ENCODE measurements at places on chromosomes 2 and 18.

- DNase-seq, result no peak
Observed at GRCh38 chr2:8518979-8519668, 162.7 kb upstream of the ID2 start.

DNA sequence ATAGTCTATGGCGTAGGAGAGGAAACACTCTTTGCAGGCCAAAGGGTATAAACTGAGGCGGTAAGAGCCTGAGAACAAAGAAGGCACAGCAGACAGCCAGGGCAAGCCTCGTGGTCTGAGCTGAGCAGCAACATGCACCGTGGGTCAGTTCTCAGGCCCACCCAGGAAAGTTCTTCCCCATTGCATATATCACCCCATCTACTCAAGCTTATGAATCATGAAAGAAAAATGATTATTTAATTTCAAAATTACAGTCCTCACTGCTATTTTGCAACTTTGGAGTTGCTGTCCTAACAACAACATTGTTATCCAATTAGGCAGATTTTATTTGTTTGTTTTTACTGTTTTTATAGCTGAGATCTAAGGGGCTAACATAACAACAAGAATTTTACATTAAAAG lies 54.7 kb upstream of the RIOK3 start:
- DNase-seq, result no peak

- DNase-seq, result no peak
Observed at GRCh38 chr2:171895786-171896185, 1.7 kb upstream of the SLC25A12 start.

DNA sequence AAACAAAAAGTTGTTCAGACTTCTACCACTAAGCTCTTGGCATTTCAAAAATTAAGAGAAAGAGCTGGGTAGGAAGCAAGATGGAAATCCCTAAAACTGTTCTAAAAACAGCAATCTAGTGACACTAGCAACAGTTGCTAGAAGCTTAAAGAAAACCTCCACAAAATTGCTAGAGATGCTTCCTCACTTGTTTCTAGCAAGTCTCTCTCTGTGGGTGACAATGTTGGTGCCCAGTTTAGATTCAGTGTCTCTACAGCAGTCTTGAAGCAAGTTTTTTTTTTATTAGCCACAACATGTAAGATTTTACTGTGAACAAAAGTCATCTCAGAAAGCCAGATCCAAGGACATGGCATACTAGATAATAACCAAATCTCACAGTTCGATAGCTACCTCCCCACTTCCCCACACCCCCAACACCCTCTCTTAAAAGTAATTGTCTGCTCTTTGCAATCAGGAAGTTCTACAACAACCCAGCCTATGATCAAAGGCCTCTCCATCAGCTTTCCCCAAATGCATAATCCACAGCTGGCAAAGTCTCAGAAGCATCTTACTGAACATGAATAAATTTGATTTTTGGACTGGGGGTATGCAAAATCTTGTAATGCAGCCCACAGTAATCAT lies 70.0 kb downstream of the ANKRD44 start:
- DNase-seq, result no peak

DNA sequence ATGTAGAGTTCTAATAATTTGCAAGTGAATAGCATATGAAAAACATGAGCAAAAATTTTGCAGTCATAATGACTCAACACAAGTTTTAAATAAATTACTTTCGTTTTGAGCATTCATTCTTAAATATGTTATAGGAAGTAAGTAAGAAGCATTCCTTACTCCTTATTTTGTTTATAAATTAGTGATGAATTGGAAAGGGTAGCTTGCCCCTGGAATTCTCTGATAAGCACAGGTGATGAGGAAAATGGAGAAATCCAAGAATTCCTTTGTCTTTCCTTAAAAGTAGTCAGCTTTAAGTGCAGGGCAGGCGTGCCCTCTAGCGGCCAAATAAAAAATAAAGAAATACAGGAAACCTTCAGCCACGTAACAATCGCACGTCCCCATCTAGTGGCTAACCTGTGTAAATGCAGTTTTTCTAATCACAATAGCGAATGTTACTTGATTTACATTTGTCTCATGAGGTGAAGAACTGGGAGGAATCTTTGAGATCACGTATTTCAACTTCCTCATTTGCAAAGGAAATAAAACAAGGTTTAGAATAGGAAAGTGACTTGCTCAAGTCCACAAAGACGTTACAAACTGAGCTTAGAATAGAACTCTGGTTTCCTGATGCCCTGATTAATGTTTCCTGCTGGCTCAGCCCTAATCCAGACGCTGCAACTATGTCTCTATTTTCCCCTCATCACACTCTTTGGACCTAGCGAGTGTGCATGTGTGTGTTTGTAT lies 47.2 kb upstream of the ZNG1B start:
- peak; percentile 60 for DNase-seq

DNA sequence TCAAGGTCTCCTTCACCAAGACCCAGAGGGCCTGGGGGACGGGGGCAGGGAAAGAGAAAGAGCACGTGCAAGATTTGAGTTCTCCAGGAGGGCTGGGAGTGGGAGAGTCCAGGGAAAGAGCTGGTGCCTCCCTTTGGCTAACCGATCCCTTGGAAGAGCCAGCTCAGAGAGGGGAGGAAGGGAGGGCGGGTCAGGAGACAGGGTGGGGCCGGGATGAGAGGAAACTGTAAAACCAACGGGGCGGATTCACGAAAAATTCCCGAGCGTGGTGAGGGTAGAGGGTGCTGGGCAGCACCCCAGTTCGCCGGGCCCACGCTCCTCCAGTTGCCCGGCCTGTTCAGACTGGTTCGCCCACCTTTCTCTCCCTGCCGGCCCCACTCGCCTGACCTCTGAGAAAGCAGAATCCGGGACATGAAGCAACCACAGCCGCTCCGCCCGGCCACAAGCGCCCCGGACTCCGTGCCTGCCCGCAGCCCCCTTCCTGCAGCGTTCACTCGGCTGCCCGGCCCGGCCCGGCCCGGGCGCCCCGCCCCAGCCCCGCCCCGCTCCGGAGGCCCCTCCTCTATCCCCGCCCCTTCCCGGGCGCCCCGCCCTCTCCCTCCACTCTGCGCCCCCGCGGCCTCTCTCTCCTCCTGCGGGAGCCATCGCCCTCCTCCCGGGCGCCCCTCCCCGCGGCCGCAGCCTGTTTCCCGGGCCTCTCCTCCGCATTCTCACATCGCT lies 230.9 kb upstream of the SMAD2 start:
- peak; percentile 81 for DNase-seq

GRCh38 chr2:72148837-72149555 lies 1.3 kb upstream of the CYP26B1 start:
- DNase-seq, result peak; percentile 45

DNA sequence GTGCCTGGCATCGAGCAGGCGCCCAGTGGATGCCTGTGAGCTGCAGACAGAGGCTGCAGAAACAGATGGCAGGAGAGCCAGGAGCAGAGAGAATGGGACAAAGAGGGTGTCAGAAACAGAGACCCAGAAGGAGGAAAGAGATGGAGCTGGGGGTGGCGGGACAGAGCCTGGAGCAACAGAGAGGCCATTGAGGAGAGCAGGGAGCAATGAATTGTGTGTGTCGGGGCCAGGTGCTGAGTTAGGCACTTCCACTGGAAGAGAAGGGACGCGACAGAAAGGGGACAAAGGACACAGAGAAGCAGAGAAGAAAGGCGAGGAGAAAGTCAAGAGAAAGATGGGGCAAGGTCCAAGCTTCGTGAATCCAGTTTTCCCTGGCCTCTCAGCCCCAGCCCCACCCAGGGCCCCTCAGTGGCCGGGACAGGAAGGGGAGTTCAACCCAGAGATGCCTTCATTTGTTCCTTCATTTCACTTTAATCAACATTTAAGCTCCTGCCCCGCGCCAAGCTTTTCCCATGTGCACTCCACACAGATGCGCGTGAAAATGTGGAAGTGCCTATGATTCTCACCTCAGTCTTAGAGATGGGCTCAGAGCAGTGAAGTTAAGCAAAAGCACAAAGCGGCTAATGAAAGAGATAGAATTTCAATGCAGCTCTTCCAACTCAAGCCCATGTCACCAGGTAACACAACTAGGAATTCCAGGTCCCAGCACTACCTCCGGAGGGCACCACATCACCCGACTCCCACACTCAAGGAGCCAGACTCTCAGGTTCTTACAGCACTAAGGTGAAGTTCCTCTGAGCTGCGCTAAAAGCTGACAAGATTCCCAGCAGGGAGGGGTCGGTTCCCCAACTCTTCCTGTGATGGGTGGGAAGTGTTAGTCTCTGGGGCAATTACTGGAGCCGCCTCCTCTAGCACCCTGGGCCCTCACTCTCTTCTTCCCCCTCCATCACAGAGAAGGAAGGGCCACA lies 55.1 kb downstream of the TNS1 start:
- DNase-seq, result no peak

- no peak for DNase-seq
Observed at GRCh38 chr2:171858397-171858958, 35.6 kb downstream of the SLC25A12 start.

GRCh38 chr2:24489465-24490180 lies 1.4 kb upstream of the NCOA1 start:
- peak; percentile 13 for DNase-seq

GRCh38 chr2:130987519-130988425 lies 105.5 kb downstream of the FAM168B start:
- no peak for DNase-seq

GRCh38 chr18:22168360-22168921 lies 948 bp upstream of the GATA6 start:
- peak; percentile 63 for DNase-seq

GRCh38 chr18:22399949-22400348 lies 17.8 kb downstream of the CTAGE1 start:
- DNase-seq, result no peak

DNA sequence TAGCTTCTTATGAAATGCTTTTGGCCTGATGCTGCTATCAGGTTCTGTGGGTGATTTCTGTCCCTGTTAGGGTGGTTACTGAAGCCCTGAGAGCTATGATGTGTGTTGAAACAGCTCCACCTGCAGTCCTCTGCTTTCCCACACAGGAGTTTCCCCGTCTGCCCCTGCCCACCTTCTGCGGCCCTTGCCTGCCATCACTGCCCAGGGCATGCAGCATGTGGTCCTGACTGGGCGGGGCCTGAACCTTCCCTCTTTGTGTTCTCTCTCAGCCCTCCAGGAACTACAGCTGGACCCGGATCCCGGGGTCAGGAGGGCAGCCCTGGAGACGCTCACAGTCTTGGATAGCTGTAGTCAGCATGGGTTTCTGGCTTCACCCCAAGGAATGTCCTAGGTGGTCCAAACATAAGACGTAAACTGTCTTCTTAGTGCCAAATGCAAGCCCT lies 21.4 kb downstream of the HJURP start:
- peak; percentile 21 for DNase-seq

GRCh38 chr18:46013484-46014189 lies 46.5 kb upstream of the EPG5 start:
- no peak for DNase-seq

DNA sequence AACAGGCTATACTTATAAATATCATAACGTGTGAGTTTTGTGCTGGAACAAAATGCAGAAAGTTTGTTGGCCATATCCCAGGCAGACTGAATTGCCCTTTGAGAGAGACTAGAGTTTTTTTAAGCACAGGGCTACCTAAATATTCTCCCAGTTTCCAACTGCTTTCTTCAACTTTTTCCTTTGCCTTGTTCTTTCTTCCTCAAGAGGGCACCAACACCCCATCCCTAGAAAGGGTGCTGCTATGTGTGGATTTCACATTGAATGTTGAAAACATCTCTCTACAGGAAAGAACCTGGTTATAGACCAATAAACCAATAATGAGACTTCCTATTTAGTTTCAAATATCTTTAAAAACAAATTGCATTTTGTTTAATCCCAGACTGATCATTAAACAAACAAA lies 87.9 kb downstream of the ICOS start:
- DNase-seq, result peak; percentile 50

GRCh38 chr2:154623819-154624218 lies 74.7 kb upstream of the KCNJ3 start:
- peak; percentile 53 for DNase-seq

GRCh38 chr18:60935041-60935910 lies 398.0 kb upstream of the CDH20 start:
- DNase-seq, result no peak

DNA sequence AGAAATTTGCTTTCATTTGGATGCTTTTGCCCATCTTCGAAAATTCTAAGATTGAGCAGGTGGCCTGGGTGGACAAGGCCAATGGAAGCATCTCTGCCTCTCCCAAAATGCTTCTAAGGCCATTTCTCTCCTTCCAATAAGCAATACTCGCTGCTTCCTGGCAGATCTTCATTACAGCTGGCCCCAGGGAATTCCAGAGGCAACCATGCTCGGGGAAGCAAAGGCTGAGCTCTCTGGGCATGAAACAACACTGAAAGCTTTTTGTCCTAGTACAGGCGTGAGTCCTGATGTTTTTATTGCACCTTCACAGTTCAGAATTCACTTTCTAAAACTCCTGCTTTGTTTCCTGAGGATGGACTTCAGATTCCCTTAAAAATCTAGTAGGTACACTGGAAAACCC lies 11.8 kb upstream of the NEDD4L start:
- no peak for DNase-seq

DNA sequence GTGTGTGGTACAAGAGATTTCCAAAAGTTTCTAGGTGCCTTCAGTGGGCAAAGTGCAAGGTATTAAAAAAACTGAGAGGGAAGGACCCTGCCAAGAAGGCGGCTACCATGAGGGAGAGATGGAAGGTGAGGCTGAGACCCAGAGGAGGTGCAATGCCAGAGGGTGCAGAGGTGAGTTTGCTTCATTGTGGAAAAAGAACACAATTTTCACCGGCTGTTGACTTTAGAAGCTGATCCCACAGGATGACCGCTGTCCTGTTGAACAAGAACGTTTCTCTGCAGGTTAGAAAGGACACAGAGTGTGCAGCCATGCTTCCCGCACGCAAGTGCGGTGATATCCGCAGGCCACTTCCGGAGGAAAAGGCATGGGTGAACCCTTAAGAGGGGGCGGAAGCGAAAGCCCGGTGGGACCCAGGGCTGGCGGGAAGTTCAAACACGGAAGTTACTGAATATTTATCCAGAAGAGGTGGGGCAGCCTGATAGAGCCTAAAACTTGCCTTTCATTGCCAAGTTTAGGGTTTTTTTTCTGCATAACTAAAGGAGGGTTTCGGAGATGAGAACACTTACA lies 16.6 kb downstream of the SP110 start:
- DNase-seq, result no peak

GRCh38 chr2:45210462-45211195 lies 201.4 kb upstream of the SIX2 start:
- no peak for DNase-seq

- DNase-seq, result peak; percentile 6
Observed at GRCh38 chr2:157627594-157628476, 829 bp downstream of the ACVR1C start.

GRCh38 chr2:81324046-81324445 lies 1019.5 kb upstream of the LRRTM1 start:
- no peak for DNase-seq

- no peak for DNase-seq
Observed at GRCh38 chr2:23250371-23250770, 134.6 kb upstream of the KLHL29 start.

- no peak for DNase-seq
Observed at GRCh38 chr2:218219934-218220333, 2.9 kb downstream of the ARPC2 start.

DNA sequence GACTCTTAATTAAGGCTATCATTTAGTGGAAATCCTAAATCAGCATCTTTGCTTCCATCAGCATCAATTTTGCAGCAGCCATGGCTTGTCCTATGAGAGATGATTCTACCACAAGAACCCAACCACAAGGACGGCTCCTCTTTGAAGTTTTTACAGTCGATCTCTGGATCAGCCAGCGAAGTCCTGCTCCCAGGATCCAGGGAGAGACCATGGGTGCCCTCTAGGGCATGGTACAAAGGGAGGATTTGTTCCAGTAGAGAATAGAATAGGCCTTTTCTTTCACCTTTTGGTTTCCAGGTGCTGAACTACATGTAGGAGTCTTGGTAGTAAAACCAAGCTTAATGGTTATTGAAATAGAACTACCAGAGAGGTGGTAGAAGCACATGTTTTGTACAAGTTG lies 52.7 kb downstream of the TMEM200C start:
- no peak for DNase-seq
